ENCODE measurements at places on chromosomes 6 and 20.

- DNase-seq, result no peak
Observed at GRCh38 chr6:144415014-144415413, 129.9 kb downstream of the UTRN start.

DNA sequence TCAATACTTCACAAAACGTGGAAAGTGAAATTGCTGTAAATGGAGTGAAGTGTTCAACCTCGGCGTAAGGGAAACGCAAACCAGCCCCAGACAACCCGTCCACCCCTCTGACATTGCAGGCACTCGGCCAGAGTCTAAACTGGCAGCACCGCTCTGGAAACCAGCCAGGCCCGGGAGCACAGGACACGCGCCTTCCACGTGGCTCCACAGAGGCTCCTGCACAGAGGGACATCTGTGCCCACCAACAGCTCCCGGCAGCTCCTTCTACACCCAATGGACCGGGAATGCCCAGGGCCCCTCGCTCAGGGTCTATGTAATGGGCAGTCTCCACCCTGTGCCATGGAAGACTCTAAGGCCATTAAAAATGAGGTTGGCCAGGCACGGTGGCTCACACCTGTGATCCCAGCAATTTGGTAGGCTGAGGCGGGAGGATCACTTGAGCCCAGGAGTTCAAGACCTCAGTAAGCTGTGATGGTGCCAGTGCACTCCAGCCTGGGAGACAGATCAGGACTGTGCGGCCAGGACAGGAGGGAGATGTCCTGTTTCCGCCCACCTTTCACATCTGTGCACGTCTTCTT lies 3.4 kb upstream of the HELZ2 start:
- peak; percentile 39 for DNase-seq

GRCh38 chr6:142913511-142914047 lies 31.4 kb downstream of the HIVEP2 start:
- DNase-seq, result no peak

GRCh38 chr6:84390851-84391250 lies 163.4 kb upstream of the CEP162 start:
- DNase-seq, result no peak

- no peak for DNase-seq
Observed at GRCh38 chr6:34523441-34524206, 32.5 kb downstream of the SPDEF start.

DNA sequence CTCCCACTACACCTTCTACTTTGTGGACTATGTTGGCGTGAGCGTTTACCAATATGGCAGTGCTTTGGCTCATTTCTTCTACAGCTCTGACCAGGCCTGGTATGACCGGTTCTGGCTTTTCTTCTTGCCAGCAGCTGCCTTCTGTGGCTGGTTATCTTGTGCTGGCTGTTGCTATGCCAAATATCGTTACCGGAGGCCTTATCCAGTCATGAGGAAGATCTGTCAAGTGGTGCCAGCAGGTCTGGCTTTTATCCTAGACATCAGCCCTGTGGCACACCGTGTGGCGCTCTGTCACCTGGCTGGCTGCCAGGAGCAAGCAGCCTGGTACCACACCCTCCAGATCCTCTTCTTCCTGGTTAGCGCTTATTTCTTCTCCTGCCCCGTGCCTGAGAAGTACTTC lies 16.5 kb upstream of the EFHC1 start:
- no peak for DNase-seq

GRCh38 chr6:106662458-106662857 lies 33.1 kb downstream of the QRSL1 start:
- DNase-seq, result no peak

DNA sequence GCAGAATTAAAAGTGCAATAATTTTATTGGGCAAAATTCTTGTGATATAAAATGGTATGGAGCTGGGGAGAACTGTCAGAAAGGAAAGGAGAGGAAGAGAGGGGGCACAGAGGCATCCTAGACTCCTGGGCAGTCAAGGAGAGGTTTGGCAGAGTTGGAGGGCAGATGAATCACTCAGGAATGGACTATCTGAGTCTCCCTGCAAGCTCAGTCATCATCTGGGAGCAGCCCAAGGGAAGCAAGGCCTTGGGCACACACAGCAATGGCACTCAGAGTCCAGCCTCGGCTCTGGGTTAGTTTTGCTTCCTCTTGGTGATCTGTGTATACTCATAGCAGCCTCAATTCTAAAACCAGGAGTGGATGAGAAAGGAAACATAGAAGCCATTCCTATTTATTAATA lies 67.2 kb downstream of the SLC22A1 start:
- DNase-seq, result no peak

DNA sequence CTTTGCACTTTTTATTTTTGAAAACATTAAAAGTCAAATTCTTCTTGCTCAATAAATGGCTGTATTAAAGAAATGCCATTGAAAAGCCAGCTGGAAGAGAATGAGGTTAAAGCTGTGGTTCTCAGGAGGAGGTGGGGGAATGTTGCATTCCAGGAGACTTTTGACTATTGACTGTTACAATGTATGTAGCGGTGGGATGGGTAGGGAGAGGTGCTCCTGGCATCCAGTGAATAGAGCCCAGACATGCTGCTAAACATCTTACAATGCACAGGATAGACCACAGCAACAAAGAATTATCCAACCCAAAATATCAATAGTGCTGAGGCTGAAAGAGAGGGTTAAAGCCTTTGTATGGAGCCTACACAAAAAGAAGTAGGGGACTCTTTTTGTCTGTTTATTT lies 295.9 kb downstream of the NKAIN2 start:
- DNase-seq, result no peak

DNA sequence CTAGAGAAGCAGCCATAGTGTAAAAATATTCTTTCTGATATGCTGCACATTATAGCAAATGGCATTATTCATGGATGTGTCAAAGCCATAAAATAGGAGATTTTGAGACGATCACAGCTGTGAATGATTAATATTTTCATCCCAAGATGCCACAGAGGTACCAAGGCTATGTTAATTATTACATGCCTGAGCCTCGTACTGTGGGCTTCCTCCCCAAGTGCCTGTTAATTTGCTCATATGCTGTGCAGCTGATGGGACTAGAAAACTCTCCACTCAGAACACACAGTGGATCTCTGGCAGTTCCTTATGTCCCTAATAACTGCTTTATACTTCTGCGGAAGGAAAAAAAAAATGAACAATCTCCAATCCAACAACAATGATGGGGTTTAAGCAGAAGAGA lies 184.9 kb upstream of the TSHZ2 start:
- DNase-seq, result no peak

GRCh38 chr20:14189794-14190402 lies 147.5 kb downstream of the FLRT3 start:
- DNase-seq, result no peak

GRCh38 chr20:40368876-40369275 lies 320.2 kb downstream of the MAFB start:
- DNase-seq, result no peak

DNA sequence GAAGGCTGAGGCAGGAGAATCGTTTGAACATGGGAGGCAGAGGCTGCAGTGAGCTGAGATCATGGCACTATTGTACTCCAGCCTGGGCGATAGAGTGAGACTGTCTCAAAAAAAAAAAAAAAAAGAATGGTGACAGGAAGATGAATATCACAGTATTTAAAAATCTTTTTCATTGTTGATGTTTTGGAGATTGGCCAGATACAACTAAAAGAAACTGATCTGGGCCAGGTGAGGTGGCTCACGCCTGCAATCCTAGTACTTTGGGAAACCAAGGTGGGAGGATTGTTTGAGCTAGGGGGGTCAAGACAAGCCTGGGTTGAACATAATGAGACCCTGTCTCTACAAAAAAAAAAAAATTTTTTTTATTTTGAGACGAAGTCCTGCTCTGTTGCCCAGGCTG lies 52.1 kb downstream of the TRAF3IP2 start:
- no peak for DNase-seq

DNA sequence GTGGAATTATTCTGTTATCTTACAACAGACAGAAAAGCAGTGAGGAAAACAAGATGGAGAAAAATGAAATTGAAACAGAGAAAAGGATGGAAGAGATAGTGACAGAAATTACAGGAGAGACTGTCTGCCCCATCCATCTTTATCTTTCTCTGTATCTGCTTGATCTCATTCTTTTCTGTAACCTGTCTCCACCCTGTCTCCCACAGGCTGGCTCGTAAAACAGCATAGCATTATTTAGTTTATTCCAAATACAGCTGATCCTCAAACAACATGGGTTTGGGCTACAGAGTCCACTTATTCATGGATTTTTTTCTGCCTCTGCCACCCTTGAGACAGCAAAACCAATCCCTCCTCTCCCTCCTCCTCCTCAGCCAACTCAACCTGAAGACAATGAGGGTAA lies 482.3 kb upstream of the JARID2 start:
- DNase-seq, result no peak

DNA sequence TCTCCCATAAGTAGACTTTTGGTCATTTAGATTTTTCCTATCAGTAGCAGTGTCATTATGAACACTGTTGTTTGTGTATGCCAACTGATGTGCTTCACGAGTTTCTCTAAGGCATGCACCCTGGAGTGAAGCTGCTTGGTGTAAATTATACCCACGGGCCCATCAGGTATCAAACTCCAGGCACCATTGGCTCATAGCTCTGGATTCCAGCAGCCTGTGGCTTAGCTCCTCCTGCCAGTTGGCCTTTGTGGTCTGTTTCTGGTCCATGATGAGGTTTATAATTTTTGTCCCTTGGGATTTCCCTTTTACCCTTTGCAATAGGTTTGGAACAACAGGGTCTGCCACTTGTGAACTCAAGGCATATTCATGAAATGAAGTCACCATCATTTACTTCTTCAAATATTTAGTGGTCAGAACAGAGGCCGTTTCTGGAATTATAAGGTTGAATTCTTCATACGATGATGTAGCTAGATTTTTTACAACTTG lies 350.5 kb downstream of the PRL start:
- DNase-seq, result no peak

- no peak for DNase-seq
Observed at GRCh38 chr6:70593118-70593486, 26.4 kb downstream of the SDHAF4 start.

DNA sequence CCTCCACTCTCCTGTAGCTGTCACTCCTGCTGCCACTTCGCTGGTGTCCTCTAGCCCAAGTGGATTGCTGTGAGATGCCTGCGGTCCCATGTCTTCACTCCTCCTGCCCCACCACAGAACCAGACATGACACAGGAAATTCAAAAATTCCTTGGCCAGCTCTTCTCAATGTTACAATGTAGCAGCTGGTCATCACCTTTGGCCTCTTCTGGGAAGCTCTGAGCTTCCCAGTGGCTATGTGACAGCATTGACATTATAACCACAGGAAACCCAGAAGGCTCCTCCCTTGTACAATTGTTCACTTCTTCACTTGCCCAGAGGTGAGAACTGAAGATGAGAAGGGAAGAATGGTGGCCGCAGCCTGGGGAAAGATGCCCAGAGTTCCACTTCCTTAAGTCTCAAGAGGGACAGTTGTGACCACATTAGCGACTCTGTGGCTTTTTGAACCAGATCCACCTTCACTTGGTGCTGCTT lies 76.1 kb upstream of the NAA20 start:
- DNase-seq, result no peak

DNA sequence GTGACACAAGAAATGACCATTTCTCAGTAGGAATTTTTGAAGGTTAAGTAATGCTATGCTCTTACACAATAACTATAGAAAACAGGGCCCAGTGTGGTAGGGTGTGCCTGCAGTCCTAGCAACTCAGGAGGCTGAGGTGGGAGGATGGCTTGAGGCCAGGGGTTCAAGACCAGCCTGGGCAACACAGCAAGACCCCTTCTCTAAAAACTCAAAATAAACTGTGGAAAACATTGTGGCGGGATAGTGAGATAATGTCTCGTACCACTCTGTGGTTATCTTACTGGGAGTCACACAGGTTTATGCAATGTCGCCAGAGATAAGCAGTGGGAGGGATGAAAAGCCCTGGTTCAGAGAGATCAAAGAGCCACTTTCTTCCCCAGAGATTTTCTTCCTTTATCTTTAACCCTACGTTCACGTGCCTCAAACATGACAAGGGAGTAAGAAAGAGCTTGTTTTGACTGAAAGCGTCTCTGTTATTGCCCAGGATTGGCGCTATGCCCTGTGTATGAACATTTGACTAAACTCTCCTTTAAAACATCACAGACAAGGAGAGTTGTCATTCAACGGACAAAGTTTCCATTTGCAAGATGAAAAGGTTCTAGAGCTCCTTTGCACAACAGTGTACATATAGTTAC lies 13.9 kb downstream of the GCM1 start:
- DNase-seq, result no peak

DNA sequence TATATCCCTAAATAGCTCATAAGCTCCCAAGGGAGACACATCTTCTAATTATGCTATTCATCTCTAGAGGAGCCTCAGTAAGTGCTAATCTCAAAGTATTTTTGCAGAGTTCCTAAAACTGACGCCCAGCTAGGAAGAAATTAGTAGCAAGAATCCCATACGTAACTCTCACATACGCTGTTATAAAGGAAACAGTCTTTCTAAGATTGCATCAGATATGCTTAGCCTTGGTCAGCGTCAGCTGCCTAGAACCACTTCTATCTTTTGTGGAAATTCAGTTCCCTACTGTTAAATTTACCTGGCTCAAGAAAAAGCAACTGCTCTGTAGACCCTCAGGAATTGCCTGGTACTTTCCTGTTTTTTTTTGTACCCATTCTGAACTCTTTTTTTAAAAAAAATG lies 13.6 kb downstream of the RIPOR2 start:
- DNase-seq, result no peak

DNA sequence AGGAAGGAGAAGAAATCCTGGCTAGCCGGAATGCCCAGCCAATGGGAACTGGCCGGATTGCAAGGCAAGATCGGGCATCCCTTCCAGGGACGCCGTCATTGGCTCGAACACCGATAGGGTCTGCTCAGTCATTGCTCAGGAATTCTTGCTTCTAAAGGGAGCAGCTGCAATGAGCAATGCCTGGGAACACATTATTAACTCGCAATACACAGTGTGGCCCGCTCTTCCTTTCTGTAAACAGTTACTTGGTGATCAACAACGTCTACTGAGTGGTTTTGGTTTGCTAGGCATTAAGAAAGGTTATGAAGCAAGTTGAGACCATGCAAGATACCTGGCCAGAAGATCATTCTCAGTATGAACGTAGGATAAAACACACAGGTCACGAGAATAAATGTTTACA lies 165.4 kb upstream of the CITED2 start:
- DNase-seq, result no peak

DNA sequence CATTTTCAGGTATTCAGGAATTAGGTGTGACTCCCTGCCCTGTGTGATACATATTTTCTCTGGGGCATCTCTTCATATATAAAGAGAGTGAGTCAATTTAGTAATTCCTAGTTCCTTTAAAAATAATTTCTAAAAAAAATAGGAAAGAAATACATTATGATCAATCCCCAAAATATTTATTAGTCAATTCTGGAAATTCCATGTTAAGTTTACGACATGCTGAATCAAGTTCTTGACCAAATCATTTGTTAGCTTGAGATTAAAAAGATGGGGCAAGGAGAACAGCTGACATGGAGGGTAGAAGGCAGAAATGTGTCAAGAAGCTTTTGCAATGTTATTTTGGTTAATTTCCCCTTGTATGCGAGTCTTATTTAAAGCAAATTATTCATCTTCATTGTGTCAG lies 22.7 kb upstream of the PRDM1 start:
- DNase-seq, result no peak

Measured in midbrain (tissue), 1 donor.